ENCODE measurements at places on chromosomes 16 and 17.

GRCh38 chr17:47286198-47286914 is 32.7 kb downstream of the ITGB3 start:
- no peak for DNase-seq

DNA sequence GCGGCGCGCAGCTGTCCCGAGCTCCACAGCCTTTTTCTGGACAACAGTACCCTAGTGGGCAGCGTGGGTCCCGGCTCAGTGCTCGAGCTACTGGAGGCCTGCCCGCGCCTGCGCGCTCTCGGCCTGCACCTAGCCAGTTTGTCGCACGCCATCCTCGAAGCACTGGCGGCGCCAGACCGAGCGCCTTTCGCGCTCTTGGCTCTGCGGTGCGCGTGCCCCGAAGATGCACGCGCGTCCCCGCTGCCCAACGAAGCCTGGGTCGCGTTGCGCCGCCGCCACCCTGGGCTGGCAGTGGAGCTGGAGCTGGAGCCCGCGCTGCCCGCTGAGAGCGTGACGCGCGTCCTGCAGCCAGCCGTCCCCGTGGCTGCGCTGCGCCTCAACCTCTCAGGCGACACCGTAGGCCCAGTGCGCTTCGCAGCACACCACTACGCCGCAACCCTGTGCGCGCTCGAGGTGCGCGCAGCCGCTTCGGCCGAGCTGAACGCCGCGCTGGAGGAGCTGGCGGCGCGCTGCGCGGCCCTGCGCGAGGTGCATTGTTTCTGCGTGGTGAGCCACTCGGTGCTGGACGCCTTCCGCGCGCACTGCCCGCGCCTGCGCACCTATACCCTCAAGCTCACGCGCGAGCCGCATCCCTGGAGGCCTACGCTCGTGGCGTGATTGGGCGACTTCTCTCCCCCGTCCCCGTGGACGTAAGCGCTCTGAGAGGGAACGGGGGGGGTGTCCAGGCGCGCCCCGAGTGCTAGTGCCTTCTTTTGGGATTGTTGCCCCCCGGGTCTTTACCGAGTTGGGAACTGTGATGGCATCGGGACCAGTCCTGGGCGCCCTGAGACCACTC is 1.2 kb upstream of the HSF4 start:
- no peak for DNase-seq

GRCh38 chr17:50618941-50619340 is 15.7 kb upstream of the ABCC3 start:
- no peak for DNase-seq

- DNase-seq = no peak
Measured at GRCh38 chr17:18968945-18969887, 17.3 kb downstream of the SLC5A10 start.

DNA sequence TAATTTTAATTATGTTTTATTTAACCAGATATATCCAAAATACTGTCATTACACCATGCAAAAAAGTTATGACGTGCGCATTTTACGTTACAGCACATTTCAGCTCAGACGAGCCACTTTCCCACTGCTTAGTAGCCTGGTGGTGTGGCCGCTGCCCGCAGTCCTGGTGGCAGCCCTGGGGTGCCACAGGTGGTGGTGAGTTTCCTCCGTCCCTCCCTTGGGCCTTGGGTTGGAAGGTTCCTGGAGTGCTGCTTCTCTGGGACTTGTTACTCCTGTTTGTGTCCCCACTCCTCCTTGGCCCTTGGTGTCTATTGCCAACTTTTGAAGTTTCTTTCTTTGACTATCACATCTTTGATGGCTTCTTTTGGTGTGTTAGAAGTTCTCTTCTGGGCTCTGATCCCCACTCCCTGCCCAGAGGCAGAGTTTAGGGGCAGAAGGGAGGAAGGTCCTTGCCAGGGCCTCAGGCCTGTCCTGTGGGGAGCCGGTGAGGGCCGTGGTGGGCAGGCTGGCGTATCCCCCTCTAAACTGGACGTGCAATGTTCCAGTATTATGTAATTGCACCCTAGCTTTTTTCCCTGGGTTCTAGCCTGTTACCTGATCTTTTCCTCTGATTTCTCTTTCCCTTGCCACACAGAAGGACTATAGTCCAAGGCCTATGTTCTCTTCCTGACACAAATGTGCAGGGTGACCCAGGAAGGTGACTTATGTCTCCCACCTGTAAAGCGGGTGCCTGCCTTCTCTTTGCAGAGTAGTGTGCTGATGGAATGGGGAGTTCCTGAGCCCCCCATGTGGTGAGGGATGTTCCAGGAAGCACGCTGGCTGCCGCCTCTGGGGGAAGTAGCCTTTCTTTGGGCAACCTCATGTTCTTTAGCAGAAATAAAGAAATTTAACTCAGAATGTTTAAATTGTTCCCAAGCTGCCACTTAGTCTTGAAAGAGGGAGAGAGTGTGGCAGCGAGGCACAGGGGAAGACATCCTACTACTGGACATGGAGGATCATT is 8.4 kb downstream of the MPRIP start:
- DNase-seq = no peak

GRCh38 chr17:31622500-31622899 is 231.0 kb downstream of the RAB11FIP4 start:
- no peak for DNase-seq

- peak; percentile 31 for DNase-seq
Measured at GRCh38 chr16:69930117-69930776, 20.9 kb upstream of the CLEC18A start.

- DNase-seq = no peak
Measured at GRCh38 chr17:47622180-47622549, 27.6 kb upstream of the KPNB1 start.

GRCh38 chr17:50630524-50631194 is 4.0 kb upstream of the ABCC3 start:
- DNase-seq = no peak

GRCh38 chr17:80880648-80880985 is 111.0 kb upstream of the CHMP6 start:
- DNase-seq = no peak

DNA sequence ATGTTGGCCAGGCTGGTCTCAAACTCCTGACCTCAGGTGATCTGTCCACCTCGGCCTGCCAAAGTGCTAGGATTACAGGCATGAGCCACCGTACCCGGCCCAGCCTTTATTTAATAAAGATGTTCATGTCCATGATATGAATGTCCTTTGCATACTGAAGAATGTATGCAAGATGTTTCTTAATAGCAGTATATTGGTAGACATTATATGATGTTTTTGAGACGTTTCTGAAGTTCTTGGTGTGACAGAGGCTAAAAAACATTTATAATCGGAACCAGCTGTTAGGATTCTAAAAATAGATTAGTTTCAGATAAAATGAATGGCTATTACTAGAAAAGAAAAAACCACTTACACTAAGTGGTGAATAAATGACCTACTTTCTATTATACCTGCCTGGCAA is 11.8 kb downstream of the PDZD9 start:
- no peak for DNase-seq

GRCh38 chr17:64448665-64449512 is at the start of gene MILR1:
MILR1 (plus strand) TSS chr17:64449115; CDS start chr17:64449169, 54 bp downstream.
- peak; percentile 63 for DNase-seq

- DNase-seq = no peak
Measured at GRCh38 chr16:3348547-3349167, 7.0 kb upstream of the OR2C1 start.

DNA sequence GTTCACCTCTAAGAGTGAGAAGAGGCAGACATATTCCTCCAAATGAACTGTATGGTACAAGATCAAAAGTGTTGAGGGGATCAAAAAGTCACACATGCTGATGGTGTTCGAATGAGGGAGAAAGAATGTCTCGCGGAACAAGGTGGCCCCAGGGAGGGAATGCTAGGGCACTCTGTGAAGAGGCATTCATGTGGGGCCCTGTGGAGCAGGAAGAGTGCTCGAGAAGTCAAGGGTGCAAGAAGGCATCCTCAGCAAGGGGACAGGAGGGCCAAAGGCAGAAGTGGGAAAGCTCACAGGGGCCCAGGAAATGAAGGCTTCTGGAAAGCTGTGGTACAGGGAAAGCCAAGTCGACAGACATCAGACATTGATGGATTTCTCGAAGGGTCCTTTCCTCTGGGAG is 6.1 kb upstream of the MYH3 start:
- DNase-seq = no peak

DNA sequence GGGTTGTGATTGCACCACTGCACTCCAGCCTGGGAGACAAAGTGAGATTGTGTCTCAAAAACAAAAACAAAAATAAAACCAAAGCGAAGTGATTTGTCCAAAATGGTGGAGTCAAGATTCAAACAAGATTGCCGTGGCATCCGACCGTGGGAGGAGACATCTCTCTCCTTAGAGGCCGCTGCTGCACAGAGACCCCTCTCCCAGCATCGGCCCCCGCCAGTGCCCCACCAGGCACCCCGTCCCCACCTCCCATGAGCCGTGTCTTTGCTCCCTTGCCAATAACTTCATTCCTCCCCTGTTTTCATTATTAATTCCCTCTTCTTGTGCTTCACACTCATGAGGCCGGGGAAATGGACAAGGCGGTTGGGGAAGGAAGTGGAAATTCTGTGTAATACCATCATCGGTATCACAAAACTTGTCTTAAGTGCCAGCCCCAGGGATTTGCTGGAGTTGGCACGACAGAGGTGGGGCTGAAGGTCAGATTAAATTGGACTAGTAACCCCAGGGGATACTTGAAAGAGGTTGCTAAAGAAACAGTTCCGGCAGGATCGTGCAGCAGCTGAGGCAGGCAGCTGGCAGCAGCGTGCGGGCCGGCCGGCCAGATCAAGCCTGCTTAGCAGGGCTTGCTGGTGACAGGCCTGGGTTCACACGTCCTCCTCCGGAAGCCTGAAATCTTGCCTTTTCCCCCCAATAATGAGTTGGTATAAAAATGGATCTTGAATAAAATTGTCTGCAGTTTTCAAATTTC is 66.8 kb downstream of the RTN4RL1 start:
- DNase-seq = no peak

- DNase-seq = no peak
Measured at GRCh38 chr16:79169239-79169638, 431.3 kb downstream of the MAF start.

- DNase-seq = no peak
Measured at GRCh38 chr17:55368706-55369105, 52.9 kb downstream of the MMD start.

Data from RKO (cell line).